ENCODE measurements at places on chromosomes 6 and 20.

- no peak for DNase-seq
These were observed 647.8 kb upstream of the SLC35B3 start for GRCh38 chr6:9083108-9083507.

DNA sequence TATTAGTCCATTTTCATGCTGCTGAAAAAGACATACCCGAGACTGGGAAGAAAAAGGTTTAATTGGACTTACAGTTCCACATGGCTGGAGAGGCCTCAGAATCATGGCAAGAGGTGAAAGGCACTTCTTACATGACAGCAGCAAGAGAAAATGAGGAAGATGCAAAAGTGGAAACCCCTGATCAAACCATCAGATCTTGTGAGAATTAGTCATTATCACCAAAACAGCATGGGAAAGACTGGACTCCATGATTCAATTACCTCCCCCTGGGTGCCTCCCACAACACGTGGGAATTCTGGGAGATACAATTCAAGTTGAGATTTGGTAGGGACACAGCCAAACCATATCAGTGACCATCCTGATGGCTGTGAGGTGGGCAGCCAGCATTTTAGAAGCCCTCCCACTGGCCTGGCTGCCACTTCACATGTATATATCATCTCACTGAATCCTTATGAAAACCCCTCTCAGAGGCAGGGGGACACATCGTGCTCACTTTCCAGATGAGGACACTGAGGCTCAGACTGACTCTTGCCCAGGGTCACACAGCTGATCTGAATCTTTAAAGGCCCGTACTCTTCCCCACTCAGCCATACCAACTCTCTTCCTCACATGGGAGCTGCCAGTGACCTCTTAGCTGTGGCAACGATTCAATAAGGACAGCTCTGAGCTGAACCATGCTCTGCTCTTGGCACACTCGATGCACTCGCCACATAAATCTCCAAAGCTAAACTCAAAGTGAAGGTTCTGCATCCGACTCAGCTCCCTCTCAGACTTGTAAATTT lies 25.7 kb downstream of the BMP7 start:
- no peak for DNase-seq

- DNase-seq, result no peak
These were observed 43.0 kb upstream of the PKHD1 start for GRCh38 chr6:52130440-52130839.

GRCh38 chr6:21189759-21190158 lies 403.8 kb upstream of the SOX4 start:
- no peak for DNase-seq

- DNase-seq, result no peak
These were observed 1.7 kb upstream of the CD24 start for GRCh38 chr6:106976270-106976669.

DNA sequence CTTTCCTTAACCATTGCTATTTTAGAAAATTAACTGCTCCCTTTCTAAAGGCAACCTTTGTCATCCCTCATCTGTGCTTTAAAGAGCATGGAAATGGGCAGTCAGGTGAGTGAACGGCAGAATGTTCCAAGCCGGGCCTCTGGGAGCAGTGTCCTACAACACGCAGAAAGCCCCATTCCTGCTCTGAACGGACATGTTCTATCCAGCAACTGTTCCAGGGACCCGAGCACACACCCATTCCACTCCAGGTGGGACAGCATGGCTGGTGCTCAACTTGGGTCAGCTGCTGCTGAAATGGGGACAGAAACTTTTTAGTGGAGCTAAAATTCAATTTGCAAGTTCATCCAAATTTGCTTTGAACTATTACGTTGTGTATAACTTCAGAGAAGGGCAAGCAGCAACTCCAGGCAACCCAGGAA lies 26.7 kb downstream of the DIDO1 start:
- DNase-seq, result no peak

DNA sequence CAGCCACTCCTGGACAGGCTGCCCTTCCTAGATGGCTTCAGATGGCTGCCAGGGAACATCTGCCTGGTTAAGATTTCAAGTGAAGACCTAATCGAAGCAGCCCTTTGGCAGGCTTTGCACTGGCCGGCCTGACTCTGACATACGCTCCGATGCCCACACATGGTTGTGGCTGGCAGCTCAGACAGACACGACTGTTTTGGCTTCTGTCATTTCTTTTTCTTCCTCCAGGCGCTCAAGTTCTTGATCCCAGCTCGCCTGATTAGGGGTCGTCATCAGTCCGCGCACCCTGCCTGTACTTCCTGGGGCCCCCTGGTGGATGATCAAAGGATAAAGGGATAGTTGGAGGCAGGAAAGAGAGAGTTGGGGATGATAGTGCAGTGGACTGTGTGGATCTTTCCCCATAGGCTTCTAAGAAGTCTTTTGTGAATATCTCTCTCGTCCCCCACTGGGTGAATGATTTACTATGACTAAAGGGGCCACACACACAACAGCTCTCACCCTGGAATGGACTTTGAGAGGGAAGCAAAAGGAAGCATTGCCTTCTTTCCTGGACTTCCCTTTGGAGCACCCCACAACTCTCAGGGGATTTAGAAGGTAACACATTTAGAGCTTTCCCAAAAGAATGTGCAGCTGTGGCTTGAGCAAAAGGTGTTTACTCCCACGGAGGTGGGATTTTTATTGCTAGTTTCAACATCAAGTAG lies 21.4 kb upstream of the TRAM2 start:
- peak; percentile 52 for DNase-seq

GRCh38 chr20:51733070-51733469 lies 35.1 kb downstream of the ATP9A start:
- DNase-seq, result no peak

DNA sequence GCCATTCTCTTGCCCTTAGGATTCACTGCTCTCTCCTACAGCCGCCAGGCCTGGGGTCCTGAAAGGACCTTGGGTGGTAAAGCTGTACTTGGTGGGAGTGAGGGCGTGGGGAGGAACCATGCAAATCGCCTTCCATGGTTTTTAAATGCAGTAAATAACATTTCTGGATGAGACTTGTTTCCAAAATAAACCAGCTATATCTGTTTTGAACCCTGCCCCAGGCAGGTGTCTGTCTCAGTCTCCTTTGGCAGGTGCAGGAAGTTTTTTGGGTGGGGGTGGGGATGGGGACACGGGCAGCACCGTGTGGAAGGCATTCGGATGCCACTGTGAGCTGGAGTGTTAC lies 14.3 kb downstream of the ITPA start:
- no peak for DNase-seq

GRCh38 chr6:4256969-4257368 lies 121.6 kb upstream of the ECI2 start:
- DNase-seq, result no peak

GRCh38 chr20:13554076-13554475 lies 84.7 kb downstream of the TASP1 start:
- no peak for DNase-seq

DNA sequence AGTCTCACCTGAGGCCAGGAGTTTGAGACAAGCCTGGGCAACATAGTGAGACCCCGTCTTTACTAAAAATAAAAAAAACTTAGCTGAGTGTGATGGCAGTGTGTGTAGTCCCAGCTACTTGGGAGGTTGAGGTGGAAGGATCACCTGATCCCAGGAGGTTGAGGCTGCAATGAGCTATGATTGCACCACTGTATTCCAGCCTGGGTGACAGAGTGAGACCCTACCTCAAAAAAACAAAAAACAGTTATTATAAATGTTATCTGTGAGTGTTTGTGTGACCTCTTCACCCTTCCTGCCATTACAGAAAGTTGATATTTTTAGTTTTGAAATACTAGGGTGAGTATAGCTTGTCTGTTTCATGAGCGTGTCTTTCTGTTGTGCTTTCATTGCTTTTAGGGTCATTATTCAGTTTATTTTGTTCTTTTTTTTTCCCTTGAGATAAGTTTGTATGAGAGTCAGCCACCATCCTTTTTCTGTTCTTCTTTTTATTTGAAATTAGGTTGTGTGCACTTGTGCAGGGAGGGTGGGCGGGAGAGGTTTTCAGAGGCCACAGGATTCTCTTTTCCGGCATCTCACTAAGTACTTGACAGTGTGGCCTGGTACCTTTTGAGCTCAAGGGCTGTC lies 26.2 kb downstream of the CDYL start:
- DNase-seq, result peak; percentile 30

All from B cell (primary cell).